ENCODE measurements at places on chromosomes 7 and 10.

GRCh38 chr10:113491967-113492565, 60.8 kb upstream of the HABP2 start:
- H3K4me3 ChIP-seq: no peak overlapping the region
- H3K36me3 ChIP-seq: no peaks in the 10 kb centered on the region
- no peak overlapping the region for H3K27ac ChIP-seq
- H3K4me1 ChIP-seq: no peaks in the 10 kb centered on the region
- no peak for DNase-seq
- H3K27me3 ChIP-seq: peaks cover 9% of the 10 kb centered on the region

GRCh38 chr7:36305648-36306047, 84.0 kb upstream of the ANLN start:
- DNase-seq: no peak
- H3K27me3 ChIP-seq: no peaks in the 10 kb centered on the region
- H3K27ac ChIP-seq: no peak overlapping the region
- H3K4me3 ChIP-seq: no peak overlapping the region
- H3K36me3 ChIP-seq: no peaks in the 10 kb centered on the region

- peaks cover 4% of the 10 kb centered on the region for H3K36me3 ChIP-seq
- peak overlapping the region; percentile 98 for H3K4me3 ChIP-seq
- H3K27ac ChIP-seq: peak overlapping the region; percentile 99
- DNase-seq: no peak
Observed at GRCh38 chr10:27504808-27505460, 830 bp downstream of the RAB18 start.

GRCh38 chr7:465710-466400, 53.8 kb downstream of the PDGFA start:
- no peak for DNase-seq
- no peak overlapping the region for H3K4me3 ChIP-seq
- H3K27me3 ChIP-seq: no peaks in the 10 kb centered on the region
- no peak overlapping the region for H3K27ac ChIP-seq
- peaks cover 7% of the 10 kb centered on the region for H3K4me1 ChIP-seq

Data from naive thymus-derived CD8-positive, alpha-beta T cell (primary cell).